ENCODE measurements at places on chromosomes 2 and 18.

DNA sequence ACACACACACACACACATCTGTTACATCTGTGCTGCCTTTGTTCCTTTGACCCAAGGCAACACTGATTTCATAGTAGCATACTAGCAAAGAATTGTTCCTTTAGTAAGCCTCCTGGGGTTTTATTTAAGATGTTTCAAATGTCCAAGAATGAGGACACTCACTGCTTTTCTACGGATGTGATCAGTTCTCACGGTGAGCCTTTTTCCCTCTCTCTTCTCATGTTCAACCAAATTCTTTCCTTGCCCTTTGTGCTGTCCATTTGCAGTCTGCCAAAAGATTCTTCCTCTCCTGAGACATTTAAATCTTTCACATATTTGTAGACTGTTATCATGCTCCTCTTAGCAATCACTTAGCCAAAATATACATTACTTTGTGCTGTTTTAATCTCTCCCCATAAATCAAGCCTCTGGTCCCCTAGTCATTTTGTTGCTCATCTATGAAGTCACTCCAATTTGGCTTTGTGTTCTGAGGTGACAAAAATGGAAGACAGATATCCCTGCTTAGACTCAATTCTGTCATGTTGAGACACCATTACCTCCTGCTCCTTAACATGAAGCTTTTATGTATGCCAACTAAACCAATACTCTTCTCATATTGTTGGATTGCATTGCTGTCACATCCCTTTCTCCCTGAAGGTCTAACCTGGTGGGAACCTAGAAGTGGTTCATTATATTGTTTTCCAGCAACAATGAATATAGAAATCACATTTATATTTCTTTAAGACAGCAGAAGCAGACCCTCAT, 1605.3 kb upstream of the ACVR2A start:
- no peak for DNase-seq

DNA sequence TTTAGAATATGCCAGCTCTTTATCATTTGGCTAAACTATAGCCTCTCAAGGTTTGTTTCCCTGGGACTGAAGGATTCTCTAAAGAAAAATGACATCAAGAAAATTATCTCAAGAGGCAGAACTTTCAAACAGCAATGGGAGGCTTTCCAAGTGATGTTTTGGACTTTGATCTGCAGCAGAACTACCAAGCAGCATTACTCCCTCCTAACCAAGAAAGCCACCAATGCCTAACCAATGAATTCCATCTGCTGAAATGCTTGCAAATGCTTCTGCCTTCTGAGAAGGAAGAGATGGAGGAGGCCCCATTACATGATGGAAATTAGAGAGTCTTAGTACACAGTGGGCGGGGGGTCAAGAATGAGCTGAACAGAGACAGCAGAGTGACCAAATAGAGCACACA, 95.1 kb upstream of the SLC35G4 start:
- DNase-seq, result no peak

DNA sequence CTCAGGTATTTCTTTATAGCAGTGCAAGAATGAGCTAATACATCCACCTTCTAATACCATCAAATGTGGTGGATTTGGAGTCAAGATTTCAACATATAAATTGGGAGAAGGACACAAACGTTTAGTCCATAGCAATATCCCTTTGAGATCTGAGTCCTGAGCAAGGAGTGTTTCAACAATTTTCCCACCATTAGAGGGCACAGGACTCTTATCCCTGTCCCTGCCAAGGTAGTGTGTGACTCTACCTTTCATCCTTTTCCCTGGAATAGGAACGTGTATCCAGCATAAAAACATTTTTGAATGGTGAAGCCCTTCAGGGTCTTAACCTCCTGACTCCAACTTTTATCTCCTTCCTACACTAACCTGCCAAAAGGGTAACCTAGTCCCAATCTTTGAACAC, 181.3 kb upstream of the SRD5A2 start:
- DNase-seq, result peak; percentile 4

DNA sequence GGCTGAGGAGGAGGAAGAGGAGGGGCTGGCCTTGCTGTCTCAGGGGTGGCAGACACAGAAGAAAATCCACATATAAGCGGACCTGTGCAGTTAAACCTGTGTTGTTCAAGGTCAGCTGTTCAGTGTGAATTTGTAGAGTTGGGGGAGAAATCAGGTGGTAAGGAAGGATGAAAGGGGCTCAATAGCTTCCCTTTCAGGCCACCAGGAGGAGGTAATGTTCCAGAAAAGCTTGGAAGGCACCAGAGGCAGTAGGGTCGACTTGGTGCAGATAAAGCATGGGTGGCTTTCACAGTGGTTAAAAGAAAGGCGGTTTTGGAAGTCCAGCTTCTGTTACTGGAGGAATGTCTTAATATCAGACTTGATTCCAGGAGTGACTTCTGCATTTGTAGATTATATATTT, 167.4 kb downstream of the THSD7B start:
- DNase-seq, result peak; percentile 60

GRCh38 chr2:3483227-3483985, 35.9 kb downstream of the ADI1 start:
- DNase-seq, result no peak

DNA sequence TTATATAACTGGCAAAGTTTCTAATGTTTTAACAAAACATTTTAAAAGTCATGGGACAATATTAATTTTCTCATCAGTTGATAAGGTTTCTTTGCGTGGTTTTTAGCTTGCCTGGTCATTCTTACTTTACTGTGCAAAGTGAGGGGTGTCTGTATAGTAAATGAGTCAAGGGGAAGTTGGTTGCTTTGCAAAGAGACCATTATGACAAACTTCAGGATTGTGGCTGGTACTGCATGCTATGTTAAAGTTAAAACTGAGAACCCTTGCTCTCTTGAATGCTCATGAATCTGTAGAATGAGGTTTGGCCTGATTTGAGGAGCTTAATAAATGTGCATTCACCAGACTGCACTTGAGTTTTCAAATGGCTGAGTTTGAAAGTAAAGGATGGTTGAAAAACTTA, 47.0 kb downstream of the COL4A4 start:
- DNase-seq, result no peak

GRCh38 chr18:28036488-28036887, 140.4 kb downstream of the CDH2 start:
- no peak for DNase-seq

GRCh38 chr2:54867457-54867856, 144.0 kb downstream of the EML6 start:
- no peak for DNase-seq

GRCh38 chr2:62884514-62884913, 166.1 kb upstream of the OTX1 start:
- DNase-seq, result no peak

DNA sequence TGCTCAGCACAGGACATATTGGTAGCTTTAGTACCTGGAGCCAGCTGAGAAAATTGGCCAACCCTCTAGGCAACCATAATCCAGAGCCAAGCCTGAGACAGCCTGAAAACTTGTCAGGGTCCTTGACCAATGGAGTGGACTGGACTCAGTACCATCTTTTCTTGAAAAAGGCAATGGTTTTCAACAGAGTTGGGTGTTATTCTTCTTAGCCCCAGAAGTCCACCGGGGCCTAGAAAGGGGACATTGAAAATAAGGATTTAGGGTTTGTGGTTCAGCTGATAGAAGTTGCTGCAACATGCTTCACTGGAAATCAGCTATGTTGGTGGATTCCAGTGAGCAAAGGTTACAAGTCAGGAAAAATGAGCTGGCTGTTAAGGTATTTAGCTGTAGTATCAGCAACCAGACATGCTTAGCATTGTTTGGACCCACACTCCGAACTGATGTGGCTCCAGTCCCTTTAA, 22.1 kb upstream of the CNOT11 start:
- no peak for DNase-seq

DNA sequence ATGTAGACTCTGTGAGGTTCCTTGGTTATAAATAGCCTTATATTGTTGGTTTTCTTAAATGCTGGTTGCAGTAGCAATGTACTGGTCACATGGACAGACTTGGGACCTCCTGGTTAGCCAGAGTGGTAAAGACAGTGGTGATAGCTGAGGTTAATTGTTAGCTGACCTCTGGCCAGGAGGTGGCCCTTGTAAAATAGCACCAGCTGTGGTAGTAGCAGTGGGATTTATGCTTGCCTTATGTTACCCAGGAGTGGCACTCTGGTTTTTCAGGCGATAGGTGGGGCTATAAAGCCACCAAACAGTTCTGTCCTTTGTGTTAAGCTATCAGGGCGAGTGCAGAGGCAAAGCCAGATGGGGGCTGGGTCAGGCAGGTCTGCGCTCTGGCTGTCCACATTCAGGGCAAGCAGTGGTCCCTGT, 94.8 kb upstream of the SRD5A2 start:
- peak; percentile 19 for DNase-seq

GRCh38 chr2:43612944-43613343, 17.1 kb upstream of the THADA start:
- no peak for DNase-seq

- no peak for DNase-seq
Measured at GRCh38 chr2:191656391-191656790, 21.5 kb upstream of the NABP1 start.

DNA sequence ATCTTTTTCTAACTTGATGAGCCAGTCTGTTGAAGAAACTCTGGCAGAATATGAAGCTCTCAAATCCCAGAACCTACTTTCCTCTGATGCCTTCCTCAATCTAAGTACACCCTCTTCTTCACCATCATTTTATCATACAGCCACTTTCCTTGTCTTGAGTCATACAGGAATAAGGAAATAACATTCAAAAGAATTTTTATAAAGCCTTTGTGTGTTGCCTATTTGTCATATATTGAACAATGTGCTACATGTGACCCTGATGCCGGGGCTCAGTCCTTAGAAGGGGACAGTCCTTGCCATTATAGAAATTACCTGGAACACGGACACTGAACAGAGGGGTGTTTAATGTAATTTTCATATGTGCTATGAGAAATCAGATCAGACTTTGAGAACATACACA, 27.4 kb downstream of the RAPGEF4 start:
- DNase-seq, result no peak

GRCh38 chr2:85433511-85434089, 15.1 kb downstream of the SH2D6 start:
- peak; percentile 22 for DNase-seq

GRCh38 chr2:238602223-238602960, 175.7 kb downstream of the ASB1 start:
- DNase-seq, result no peak

DNA sequence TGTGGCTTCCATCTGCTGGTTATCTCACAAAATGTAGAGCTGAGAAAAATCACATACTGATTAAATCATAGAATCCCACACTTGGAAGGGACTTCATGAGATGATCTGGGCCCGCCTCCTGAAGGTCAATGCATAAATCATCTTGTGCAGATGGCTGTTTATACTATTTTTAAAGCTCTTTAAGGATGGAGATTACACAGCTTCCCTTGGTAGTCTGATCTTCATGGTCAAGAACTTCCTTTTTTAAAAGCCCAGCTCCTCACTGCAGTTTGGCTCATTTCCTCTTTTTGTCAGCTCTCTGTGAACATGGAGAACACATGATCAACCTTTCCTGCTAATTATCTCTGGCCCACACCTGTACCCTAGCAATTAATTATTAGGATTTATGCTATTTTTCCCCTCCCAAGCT, 25.9 kb downstream of the GCG start:
- DNase-seq, result no peak

- DNase-seq, result no peak
Measured at GRCh38 chr2:171836146-171836910, 57.7 kb downstream of the SLC25A12 start.

- no peak for DNase-seq
Measured at GRCh38 chr2:37665604-37666362, 5.7 kb downstream of the CDC42EP3 start.

GRCh38 chr2:214019973-214020345, 390.9 kb upstream of the VWC2L start:
- no peak for DNase-seq

DNA sequence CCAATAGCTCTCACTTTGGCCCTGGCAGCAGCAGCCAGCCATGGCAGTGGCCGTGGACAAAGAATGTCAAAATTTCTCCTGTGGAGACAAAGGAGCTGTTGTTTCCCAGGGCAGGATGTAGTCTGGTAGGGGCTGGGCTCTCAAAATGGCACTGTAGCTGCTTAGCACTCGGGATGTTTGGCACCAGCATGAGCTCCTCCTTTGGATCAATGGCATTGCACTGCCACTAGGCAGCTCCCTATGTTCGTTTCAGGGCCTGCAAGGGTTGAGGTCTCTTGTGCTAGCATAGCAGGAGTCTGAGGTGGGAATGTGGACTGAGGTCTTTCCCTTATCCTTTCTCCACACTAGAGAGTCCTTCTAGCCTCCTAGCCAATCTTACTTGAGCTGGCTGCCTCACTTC, 948.8 kb upstream of the FAM98A start:
- no peak for DNase-seq

GRCh38 chr2:39468579-39469451, 31.7 kb upstream of the MAP4K3 start:
- no peak for DNase-seq

- DNase-seq, result no peak
Measured at GRCh38 chr2:42907835-42908234, 115.5 kb upstream of the HAAO start.
